Fibroblast of skin of scalp (primary cell): ENCODE measurements at places on chromosomes 1 and 21.

DNA sequence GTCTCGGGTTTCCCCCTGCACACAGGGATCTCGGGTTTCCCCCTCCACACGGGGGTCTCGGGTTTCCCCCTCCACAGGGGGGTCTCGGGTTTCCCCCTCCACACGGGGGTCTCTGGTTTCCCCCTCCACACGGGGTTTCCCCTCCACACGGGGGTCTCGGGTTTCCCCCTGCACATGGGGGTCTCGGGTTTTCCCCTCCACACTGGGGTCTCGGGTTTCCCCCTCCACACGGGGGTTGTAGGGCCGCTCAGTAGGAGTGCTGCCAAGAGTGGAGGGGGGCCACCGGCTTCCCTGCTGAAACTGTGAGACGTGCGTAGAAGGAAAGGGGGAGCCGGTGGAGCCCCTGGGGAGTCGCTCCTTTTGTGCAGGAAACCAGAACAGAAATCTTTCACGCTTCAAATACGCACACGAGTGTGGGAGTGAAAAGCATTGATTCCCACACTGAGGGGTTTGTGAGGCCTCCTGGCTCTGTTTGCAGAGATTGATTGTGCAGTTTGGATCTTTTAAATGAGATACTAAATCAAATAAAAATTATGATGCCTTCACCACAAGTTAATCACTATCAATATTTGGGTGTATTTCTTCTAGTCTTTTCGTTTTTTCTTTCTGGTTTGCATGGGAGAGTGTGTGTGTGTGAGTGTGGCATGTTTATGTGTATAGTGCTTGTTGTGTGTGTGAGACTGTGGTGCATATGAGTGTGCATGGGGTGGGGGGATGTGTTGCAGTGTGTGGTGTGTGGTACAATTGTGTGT is 54.3 kb upstream of the TRAPPC10 start:
- no peak for DNase-seq

- no peak for DNase-seq
Observed at GRCh38 chr1:162835157-162835899, 25.6 kb downstream of the CCDC190 start.

DNA sequence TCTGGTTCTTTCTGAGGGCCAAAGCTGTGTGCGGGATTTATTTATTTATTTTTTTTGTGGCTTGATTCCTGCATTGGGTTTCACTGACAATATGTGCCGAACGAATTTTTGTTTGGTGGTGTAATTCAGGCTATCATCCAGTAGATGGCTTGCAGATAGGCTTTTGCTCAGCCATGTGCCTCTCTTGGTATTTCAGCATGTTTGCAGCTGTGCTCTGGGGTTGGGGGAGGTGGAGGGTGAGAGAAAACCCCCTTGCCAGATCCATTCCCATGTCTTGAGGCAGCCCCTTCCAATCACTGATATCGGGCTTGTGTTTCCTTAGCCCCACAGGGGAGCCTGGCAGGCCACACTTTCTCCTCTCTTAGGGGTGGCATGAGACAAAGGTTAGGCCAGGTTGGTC is 302.4 kb downstream of the PTGER3 start:
- DNase-seq = peak; percentile 31

- DNase-seq = no peak
Observed at GRCh38 chr1:38558055-38558454, 301.5 kb downstream of the RRAGC start.

DNA sequence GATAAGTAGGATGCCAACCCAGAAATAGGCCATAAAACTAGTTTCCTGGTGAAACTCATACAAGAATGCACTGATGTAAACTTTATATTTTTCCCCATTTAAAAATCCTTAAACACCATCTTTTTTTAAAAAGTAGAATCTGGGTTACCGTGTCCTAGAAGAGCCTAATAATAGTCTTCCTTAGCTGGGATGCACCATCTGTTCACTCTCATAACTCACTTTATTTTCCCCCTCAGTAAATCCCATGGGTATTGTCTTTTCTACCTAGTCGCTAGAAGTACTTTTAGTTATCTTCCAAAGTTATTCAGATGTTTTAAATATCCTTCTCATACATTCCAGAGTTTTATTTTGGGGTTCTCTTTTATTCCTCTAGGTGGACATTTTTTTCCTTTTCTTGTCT is 250.2 kb downstream of the PLA2G4A start:
- DNase-seq = no peak

GRCh38 chr1:224739303-224739996 is 123.3 kb downstream of the CNIH3 start:
- DNase-seq = no peak

DNA sequence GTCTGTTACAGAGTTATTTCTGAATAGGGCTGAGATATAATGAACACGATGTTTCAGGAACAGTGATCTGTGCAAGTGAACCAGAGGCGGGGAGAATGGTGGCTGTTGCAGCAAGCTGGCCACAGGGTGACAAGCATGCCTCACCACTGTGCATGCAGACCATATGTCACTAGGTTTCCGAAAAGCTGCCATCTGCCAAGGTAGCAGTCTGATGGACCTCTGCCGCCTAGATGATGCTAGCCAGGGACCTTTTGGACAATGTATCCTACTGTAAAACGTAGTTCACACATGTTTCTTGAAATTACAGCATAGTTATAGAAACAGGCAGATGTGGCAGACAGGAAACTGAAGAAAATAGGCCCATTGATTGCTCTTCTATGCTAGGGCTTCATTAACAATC is 204.2 kb upstream of the RRP15 start:
- DNase-seq = no peak

GRCh38 chr1:230105754-230106625 is 39.0 kb downstream of the GALNT2 start:
- DNase-seq = peak; percentile 43

DNA sequence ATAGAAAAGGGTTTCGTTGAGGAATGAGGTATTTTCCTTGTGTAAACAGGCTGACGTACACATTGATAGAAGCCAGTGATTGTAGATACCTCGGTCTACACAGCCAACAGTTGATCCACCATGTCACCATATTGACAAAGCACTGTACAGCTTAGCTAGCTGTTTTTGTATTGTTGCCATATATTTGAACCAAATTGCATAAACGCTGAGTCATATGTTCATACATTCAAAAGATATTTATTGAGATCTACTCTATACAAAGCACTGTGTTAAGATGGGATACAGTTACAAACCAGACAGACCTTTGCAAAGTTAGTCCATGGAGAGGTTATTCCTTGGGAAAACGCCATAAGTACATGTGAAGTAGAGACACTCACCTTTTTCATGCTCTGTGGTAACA is 132.4 kb upstream of the ATP1B1 start:
- no peak for DNase-seq

DNA sequence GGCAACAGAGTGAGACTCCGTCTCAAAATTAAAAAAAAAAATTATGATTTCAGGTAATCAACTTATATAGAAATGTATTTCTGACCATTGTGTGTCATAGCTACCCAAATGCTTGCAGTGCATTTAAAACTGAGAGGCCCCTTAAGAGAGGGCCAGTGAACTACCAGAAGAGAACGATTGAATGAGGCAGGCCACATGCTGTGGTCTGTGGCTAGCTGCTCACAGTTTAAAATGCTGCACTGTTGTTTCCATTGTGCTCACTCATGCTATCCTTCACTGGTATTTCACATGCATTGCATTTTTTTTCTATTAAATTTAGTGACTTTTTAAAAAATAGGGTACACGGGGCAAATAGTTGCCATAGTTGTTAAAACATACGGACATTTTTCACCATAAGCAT is 26.0 kb downstream of the CHML start:
- DNase-seq = peak; percentile 27

DNA sequence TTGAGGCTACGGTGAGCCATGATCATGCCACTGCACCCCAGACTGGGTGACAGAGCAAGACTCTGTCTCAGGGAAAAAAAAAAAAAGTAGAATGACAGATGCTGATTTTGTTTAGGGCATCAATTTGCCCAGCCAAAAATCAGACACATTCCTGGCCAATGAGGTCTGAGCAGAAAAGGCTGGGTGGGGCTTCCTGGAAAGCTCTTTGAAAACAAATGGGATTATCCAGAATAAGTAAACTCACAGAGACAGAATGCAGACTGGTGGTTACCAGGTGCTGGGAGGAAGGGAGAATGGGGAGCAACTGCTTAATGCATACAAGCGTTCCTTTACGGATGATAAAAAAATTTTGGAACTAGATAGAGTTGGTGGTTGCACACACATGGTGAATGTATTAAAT is 10.1 kb upstream of the CITED4 start:
- DNase-seq = peak; percentile 31

DNA sequence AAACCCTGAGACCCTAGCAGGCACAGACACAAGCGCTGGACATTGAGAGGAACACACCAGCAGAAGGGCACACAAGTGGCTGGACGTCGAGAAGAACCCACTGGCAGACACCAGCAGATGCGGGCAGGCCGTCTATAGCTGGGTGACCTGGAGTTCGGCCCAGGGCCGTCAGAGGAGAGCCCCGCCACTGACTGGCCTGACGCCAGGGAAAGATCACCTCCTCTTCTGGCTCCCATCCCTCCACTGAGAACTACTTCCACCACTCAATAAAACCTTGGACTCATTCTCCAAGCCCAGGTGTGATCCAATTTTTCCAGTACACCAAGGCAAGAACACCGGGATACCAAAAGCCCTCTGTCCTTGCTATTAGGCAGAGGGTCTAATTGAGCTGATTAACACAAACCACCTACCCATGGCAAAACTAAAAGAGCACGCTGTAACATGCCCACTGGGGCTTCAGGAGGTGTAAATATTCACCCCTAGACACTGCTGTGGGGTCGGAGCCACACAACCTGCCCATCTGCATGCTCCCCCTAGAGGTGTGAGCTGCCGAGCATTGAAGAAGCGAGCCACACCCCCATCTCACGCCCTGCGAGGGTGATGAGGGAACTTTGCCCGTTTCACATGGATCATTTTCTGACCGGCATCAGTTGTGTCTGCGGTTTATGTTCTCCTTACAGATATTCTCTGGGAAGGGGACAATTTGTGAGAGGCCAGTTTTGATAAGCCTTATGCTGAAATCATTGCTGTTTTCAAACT is 104.8 kb downstream of the HLX start:
- DNase-seq = no peak

- no peak for DNase-seq
Observed at GRCh38 chr1:212310383-212310782, 25.2 kb downstream of the PPP2R5A start.

- DNase-seq = no peak
Observed at GRCh38 chr1:118085365-118085764, 99.7 kb downstream of the SPAG17 start.

DNA sequence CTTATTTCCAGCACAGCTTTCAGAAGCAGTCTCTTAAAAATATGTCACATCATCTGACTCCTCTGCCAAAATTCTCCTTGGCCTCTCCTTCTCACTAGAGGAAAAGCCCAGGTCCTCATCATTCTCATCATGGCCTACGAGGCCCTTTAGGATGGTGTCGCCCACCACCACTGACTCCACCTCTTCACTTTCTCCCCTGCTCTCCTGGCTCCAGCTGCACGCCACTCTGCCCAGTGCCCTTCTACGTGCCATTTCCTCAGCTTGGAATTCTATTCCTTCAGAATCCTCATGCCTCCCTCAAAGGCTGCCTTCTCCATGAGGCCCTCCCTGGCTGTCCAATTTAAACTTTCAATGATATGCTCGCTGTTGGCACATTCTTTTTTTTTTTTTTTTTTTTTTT is 25.3 kb upstream of the BTG2 start:
- DNase-seq = no peak

- no peak for DNase-seq
Observed at GRCh38 chr1:50357186-50357585, 66.1 kb downstream of the DMRTA2 start.

- DNase-seq = peak; percentile 38
Observed at GRCh38 chr1:209076688-209077087, 506.8 kb upstream of the CAMK1G start.

- DNase-seq = peak; percentile 83
Observed at GRCh38 chr21:40732253-40733023, 114.5 kb downstream of the DSCAM start.

DNA sequence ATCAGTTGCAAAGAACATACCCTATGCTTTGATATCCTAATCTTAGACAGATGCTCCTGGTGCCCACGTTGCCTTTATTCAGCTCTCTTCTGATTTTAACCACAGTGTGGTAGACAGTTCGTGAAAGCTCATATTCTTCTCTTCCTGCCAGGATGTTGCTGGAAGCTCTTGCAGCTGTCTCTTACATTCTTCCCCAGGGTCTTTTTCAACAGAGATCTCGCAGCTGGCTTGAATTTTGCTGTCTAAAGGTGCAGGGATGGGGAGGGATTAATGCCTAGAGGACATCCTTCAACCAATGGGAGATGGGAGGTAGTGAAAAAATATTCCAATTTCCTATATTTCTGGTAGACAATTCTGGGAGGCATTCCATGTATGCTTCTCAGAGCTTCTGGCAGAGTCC is 150.0 kb upstream of the APP start:
- DNase-seq = no peak

DNA sequence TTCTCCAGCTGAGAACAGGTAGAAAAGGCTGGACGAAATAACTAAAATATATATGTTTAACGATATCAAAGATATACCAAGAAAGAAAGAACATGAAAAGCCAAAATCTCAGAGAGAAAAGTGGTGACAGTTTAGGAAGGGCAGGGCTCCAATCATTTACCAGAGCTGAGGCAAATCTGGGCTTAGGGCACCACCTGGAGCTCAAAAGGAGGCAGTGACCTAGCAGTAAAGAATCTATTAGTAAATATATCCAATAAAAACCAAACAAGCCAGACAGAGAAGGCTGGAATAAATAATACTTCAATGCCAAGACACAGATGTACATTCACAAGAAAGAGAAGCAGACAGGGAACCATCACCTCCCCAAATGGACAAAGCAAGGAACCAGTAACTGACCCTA is 43.5 kb downstream of the CHIA start:
- no peak for DNase-seq

- no peak for DNase-seq
Observed at GRCh38 chr1:156388174-156389137, 19.4 kb downstream of the RHBG start.

- no peak for DNase-seq
Observed at GRCh38 chr1:32426489-32427255, 32.4 kb upstream of the BSDC1 start.

- DNase-seq = no peak
Observed at GRCh38 chr1:151739590-151740355, 18.5 kb downstream of the RIIAD1 start.

DNA sequence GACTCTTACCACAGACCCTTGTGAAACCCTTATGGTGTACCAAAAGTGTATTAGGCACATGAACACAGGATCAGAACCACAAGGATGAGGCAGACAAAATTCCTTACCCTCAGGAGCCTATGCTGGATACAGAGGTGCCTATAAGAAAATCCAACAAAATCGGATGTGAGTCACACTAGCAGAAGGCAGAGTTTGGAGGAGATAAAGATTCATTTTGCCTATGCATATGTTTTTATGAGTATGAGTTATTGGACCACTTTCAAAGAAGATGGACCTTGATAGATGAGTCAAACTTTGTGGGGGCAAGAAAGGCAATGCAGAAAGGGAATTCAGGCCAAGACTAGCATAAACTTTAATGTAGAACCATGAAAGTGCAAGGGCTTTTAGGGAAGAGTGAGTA is 17.0 kb downstream of the CAMK1G start:
- DNase-seq = peak; percentile 13
